Hematopoietic multipotent progenitor cell treated with erythropoietin and hydrocortisone succinate and interleukin-3 and kit ligand, for 17 days (in vitro differentiated cells): ENCODE measurements at places on chromosomes 2 and 18.

DNA sequence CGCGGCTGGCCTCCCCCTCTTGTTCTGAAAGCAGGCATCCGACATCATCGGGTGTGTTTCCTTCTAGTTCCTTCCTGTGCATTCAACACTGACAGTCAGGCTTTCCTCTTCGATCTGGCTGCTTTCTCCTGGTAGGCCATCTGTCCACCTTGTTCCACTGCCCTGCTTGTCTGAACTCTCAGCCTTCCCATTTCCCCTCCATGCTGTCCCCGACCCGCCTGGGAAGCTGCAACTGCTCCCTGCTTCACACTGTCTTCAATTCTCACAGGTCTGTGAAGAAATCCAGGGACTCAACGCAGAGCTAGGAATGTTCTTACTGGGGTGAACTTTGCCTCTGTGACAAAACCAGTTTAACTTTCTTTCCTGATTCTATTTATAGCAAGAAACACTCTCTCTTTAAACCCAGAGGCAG is 43.0 kb downstream of the KIF3C start:
- no peak for DNase-seq

DNA sequence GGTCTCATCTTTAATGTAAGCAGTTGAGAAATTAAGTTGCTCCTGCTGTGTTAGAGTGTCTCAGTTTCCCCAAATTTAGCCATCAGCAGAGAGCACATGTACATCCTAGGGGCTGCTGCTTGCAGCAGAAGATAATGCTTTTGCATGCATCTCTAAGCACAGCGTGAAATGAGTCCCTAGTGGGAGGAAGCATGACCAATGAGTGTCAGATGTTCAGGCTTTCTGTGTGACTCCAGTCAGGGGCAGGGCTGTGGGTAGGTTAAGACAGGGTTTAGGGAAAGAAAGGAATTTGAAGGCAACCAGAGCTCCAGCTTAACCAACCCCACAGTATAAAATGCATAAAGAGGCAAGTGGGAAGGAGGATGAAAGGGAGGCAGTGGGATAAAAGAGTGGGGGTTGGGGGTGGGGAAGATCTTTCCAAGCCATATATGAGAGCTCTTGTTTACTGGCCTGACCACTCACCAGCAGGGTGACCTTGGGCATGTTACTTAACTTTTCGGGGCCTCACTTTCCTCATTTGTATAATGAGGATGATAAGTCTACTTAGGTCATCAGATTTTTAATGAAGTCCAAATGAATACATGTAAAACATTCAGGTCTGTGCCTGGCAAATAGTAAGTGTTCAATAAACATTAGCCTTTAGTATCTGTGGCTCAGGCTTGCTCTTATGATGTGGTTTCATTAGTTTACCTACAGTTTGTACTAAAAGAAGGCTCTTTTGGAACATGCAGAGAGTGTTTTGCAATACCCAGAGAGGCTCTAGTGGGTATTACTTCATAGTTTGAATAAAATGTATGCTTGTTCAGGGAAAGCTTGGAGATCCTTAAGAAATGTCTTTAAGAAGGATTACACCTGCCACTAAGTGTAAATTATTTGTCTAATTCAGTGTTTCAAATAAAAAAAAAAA is 42.7 kb upstream of the PELI1 start:
- no peak for DNase-seq

- DNase-seq: no peak
Observed at GRCh38 chr18:63183952-63184770, 135.4 kb downstream of the BCL2 start.

- DNase-seq: no peak
Observed at GRCh38 chr18:48715711-48716361, 177.0 kb downstream of the CTIF start.
